ENCODE measurements at places on chromosomes 6 and 20.

GRCh38 chr20:24718696-24719095 is 230.4 kb upstream of the CST7 start:
- no peak for DNase-seq

DNA sequence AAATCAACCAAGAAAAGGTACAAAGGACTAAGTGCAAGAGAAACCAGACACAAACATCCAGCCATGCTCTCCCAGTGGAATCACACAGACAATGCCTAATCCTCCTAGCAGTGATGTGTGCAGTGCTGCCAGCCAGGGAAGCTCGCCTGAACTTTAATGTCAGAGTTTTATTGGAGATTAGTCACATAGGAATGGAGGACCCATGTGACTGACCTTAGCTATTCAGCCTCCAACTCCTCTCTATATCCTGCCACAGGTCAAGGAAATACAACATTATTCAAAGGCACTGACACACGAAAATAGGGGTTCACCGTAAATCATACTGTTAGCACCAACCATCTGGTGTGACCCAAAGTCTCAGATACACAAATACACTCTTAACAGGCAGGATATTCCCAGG is 684.6 kb downstream of the DOK5 start:
- no peak for DNase-seq

- DNase-seq = no peak
Measured at GRCh38 chr6:44002067-44002592, 125.1 kb downstream of the MRPL14 start.

DNA sequence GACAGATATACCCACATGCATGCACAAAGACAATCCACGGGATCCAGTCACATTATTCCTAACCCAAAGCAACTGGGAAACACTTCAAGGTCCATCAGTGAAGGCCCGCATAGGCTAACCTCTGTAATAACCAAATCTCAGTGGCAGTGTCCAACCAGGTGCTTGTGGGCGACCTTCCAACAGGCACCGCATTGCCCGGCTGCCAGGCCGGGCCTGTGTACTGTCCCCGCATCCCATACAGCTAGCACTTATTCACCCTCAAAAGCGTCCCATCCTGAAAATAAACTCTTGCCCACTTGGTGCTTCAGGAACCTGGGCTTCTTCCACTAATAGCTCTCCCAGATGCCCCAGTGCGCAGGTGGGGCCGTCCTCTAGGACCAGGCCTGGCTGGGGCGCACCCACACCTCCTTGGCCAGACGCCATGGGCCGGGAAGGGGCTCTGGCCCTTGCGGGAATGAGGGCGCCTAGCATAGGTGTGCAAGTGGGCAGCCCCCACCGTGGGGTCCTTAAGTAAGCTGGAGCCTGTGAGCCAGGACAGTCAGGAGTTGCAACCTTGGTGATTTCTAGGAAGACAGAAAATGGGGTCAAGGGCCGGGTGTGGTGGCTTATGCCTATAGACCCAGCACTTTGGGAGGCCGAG is 1.1 kb upstream of the ENTPD6 start:
- DNase-seq = no peak

GRCh38 chr20:1588533-1589460 is 31.0 kb downstream of the SIRPB1 start:
- no peak for DNase-seq

Measured in suppressor macrophage treated with lipopolysaccharide for 1 hour (primary cell).